ENCODE measurements at places on chromosomes 12 and 14. TPM values are rescaled to one million over a fixed set of nuclear protein-coding genes. Genes with fewer than 3 reads are reported as not detected.

- H3K4me3 ChIP-seq, result no peak overlapping the region
- H3K27ac ChIP-seq, result no peak overlapping the region
- no peaks in the 10 kb centered on the region for H3K36me3 ChIP-seq
- H3K27me3 ChIP-seq, result no peaks in the 10 kb centered on the region
- no peak for DNase-seq
These were observed 100.6 kb downstream of the NINJ2 start for GRCh38 chr12:562634-563033.

- no peaks in the 10 kb centered on the region for H3K27me3 ChIP-seq
- no peaks in the 10 kb centered on the region for H3K4me1 ChIP-seq
- DNase-seq, result no peak
- no peaks in the 10 kb centered on the region for H3K36me3 ChIP-seq
These were observed 268.6 kb downstream of the SLC6A15 start for GRCh38 chr12:84643993-84644392.

DNA sequence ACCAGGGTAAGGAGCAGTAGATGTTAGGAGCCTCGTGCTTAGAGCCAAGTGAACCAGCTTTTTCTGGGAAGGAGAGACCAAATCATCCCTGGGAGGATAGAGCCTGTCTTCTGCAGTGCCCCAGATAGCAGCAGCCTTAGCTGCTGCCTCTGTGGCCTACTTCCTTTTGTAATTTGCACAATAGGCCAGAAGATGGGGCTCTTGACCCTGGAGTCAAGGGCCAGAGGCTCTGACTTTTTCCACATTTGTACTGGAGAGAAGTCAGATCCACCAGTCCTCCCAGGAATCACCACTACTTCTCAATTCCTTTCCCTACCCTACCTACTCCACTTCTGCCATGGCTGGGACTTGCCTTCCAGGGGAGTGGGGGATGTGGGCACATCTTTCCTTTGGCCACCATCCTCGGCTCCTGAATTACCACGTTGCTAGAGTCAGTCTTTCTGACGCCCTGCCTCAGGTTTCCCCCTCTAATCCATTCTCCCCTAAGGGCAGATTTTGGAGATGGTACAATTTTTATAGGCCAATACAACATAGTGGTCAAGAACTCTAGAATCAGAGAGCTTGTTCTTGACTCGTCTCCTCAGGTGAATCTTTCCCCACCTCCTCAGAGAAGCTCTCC is 3.3 kb upstream of the SLC4A8 start:
- no peaks in the 10 kb centered on the region for H3K27me3 ChIP-seq
- H3K27ac ChIP-seq, result no peak overlapping the region

LMO3 gene
- 0.34 TPM for total RNA-seq

DNA sequence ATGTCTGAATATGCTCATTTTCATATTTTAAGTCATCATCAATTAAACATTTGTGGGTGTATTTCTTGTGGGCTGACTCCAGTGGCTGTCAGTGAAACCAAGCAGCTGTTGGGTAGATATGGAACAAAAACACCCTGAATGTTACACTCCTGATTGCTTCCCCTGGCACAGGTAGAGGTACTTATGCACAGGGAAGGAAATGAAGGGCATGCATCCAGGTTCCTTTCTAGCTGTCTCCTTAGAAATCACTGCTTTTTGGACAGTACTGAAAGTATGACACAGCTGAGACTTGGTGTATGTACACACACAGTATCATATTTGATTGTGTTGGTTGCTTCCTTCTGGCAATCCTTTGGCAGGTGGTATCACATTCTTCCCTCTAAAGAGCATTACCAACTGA is 1006.7 kb downstream of the DIO2 start:
- DNase-seq, result no peak
- no peaks in the 10 kb centered on the region for H3K4me1 ChIP-seq
- no peak overlapping the region for H3K4me3 ChIP-seq
- H3K27ac ChIP-seq, result no peak overlapping the region

NOS1 gene
- 0.22 TPM for total RNA-seq

DNA sequence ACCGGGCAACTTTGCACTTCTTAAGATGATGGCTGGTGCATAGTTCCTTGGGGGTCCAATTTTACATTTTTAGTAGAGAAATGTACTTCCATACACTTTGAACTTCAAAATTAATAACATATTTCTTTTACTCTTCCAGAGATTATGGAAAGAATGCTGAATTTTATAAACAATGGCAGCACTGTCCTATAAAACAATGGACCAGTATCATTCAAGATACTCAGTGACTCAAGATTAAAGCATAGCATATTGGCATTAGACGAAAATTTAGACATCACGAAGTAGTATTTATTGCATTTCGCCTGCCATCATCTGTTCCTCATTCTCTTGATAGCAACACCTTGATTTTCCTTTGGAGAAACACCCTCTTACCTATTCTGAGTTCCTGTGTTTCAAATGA is 118.3 kb upstream of the ATF7IP start:
- no peaks in the 10 kb centered on the region for H3K36me3 ChIP-seq
- no peak overlapping the region for H3K4me3 ChIP-seq
- no peak overlapping the region for H3K27ac ChIP-seq
- H3K27me3 ChIP-seq, result no peaks in the 10 kb centered on the region

- H3K36me3 ChIP-seq, result no peaks in the 10 kb centered on the region
- H3K27ac ChIP-seq, result no peak overlapping the region
- H3K27me3 ChIP-seq, result no peaks in the 10 kb centered on the region
- no peaks in the 10 kb centered on the region for H3K4me1 ChIP-seq
- H3K4me3 ChIP-seq, result no peak overlapping the region
- no peak for DNase-seq
These were observed 172.8 kb upstream of the LMNTD1 start for GRCh38 chr12:25725931-25726330.

GRCh38 chr14:95523815-95524448 is 7.5 kb upstream of the SYNE3 start:
- no peaks in the 10 kb centered on the region for H3K27me3 ChIP-seq
- H3K4me3 ChIP-seq, result no peak overlapping the region
- no peak for DNase-seq
- no peak overlapping the region for H3K27ac ChIP-seq
- peaks cover 62% of the 10 kb centered on the region for H3K4me1 ChIP-seq
- H3K36me3 ChIP-seq, result no peaks in the 10 kb centered on the region

DNA sequence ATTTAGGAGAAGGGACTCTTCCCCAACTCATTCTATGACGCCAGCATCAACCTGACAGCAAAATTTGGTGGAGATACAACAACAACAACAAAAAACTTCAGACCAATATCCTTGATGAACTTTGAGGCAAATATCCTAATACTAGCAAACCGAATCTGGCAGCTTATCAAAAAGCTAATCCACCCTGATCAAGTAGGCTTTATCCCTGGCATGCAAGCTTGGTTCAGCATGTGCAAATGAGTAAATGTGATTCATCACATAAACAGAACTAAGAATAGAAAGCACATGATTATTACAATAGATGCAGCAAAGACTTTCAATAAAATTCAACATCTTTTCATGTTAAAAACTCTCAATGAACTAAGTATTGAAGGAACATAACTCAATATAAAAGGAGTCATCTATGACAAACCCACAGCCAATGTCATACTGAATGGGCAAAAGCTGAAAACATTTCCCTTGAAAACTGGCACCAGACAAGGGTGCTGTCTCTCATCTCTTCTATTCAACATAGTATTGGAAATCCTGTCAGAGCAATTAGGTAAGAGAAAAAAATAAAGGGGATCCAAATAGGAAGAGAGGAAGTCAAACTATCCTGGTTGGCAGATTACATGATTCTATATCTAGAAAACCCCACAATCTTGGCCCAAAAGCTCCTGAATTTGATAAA is 233.3 kb downstream of the CCDC59 start:
- H3K4me3 ChIP-seq, result no peak overlapping the region
- no peaks in the 10 kb centered on the region for H3K27me3 ChIP-seq
- no peak for DNase-seq
- no peak overlapping the region for H3K27ac ChIP-seq
- H3K36me3 ChIP-seq, result no peaks in the 10 kb centered on the region

GRCh38 chr12:100258127-100258526 is 8.8 kb downstream of the DEPDC4 start:
- H3K4me3 ChIP-seq, result no peak overlapping the region
- no peak for DNase-seq
- no peaks in the 10 kb centered on the region for H3K27me3 ChIP-seq
- no peaks in the 10 kb centered on the region for H3K4me1 ChIP-seq

DNA sequence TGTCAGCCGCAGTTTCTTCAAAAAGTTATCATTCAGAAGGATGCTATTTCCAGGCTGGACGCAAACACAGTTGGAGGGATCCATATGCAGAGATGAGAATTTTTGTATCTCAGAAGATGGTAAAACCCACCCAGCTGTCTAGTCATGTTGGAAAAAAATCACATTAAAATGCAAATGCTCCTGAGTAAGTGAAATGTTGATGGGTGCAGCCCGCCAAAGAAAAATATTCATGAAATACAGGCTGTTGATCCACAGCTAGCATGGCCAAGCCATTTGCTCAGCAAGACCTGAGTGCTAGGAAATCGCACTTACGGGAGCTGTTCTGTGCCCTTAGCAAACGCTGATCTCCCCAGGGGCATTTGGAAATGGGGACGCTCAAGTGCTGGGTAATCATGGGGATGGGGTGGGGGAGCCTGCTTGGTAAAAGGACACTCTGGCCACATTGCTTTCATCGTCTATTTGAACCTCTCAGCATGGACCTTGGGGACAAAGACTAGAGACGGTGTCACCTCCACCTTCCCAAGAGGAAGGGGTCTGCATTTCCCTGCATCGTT is 25.7 kb downstream of the TUNAR start:
- no peak overlapping the region for H3K4me3 ChIP-seq
- no peaks in the 10 kb centered on the region for H3K36me3 ChIP-seq
- peaks cover 58% of the 10 kb centered on the region for H3K27me3 ChIP-seq
- no peak overlapping the region for H3K27ac ChIP-seq

DNA sequence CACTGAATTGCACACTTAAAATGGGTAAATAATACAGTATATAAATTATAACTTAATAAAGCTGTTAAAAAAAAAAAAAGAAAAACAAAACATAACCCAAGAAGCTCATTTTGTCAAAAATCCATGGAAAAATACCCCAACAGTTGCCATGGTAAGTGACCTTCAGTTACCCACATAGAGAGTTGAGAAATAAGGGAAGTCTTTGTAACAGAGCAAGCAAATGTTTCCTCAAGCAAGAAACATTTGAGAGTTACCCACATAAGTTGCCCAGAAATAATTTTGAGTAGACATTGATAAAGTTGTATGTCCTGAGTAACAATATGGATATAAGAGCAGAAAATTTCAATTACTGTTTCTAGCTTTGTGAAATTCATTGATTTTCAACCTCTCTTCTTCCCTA is 227.4 kb downstream of the CCDC59 start:
- H3K27me3 ChIP-seq, result no peaks in the 10 kb centered on the region
- no peaks in the 10 kb centered on the region for H3K36me3 ChIP-seq
- no peaks in the 10 kb centered on the region for H3K4me1 ChIP-seq
- H3K27ac ChIP-seq, result no peak overlapping the region
- H3K4me3 ChIP-seq, result no peak overlapping the region
- DNase-seq, result no peak

- H3K27ac ChIP-seq, result no peak overlapping the region
- H3K36me3 ChIP-seq, result peaks cover 60% of the 10 kb centered on the region
- H3K27me3 ChIP-seq, result no peaks in the 10 kb centered on the region
- no peak overlapping the region for H3K4me3 ChIP-seq
- DNase-seq, result no peak
These were observed 52.2 kb downstream of the PAPOLA start for GRCh38 chr14:96554315-96554910.

DNA sequence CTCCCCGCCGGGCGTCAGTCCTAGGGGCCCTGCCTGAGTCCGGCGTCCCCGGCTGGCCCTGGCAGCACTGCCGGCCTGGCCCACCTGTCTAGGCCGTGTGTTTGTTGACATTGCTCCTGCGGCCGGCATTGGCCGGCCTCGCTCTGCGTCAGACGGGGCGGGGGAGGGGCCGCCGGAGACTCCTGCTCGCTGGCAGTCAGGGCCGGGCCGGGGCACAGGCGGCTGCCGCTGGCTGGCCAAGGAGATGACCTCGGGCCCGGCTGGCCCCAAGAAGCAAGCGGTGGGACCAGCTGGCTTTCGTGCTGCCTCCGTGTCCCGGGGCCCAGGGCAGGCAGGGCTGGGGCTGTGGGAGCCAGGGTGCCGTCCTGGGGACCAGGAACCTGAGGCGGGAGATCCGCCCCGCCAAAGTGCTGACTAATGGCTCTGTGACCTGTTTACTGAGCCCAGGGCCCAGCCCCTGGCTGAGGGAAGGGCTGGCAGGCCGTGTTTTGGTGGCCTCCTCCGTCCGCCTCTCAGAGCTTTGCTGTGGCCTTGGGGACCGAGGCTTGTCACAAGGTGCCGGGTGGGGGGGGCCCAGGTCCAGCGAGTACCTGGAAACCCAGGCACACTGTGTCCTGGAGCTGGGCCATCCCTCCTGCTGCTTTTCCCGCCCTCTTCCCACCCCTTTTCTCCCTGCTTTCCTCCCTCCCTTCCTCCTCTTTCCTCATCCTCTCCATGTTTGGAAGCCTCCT is 1.8 kb downstream of the ULK1 start:
- no peaks in the 10 kb centered on the region for H3K27me3 ChIP-seq
- H3K27ac ChIP-seq, result peak overlapping the region; percentile 76
- no peaks in the 10 kb centered on the region for H3K36me3 ChIP-seq
- H3K4me1 ChIP-seq, result peaks cover 33% of the 10 kb centered on the region

ADAMTS20 gene
- not detected for total RNA-seq

- no peaks in the 10 kb centered on the region for H3K27me3 ChIP-seq
- H3K4me1 ChIP-seq, result peaks cover 4% of the 10 kb centered on the region
- H3K27ac ChIP-seq, result no peak overlapping the region
These were observed 81.6 kb upstream of the FAR2 start for GRCh38 chr12:29067430-29067829.

DNA sequence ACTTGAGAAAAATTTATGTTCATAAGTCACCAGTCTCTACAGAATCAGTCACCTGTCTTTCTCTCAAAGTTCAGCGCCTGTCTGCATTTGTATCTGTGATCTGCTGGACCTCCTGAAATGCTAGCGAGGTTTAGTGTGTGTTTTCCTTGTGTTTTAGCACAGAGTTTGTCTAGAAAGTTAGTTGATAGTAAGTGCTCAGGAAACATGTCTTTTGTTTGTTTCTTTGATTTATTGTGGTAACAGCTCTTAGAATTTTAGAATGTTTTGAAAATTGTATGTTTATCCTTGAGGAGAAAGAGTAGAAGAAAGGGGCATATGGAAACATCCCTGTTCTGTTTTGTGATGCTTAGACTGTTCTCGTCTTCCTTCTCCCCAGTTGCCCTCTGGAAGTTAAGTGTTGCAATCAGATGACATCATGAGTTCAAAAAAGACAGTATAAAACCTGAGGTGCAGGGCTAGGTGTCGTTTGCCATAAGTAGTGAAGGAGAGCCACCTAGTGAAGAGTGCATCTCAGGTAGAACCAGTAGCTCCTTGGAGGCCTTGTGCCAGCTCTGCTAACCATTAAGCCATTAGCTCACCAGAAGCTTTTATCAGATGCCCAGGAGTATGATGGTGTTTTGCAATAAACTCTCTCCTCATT is 44.8 kb downstream of the FBXW8 start:
- H3K27me3 ChIP-seq, result no peaks in the 10 kb centered on the region
- DNase-seq, result peak; percentile 45
- H3K27ac ChIP-seq, result no peak overlapping the region

GRCh38 chr14:102671410-102671809 is 79.0 kb downstream of the RCOR1 start:
- DNase-seq, result no peak
- H3K4me3 ChIP-seq, result no peak overlapping the region

- H3K27me3 ChIP-seq, result no peaks in the 10 kb centered on the region
- no peaks in the 10 kb centered on the region for H3K36me3 ChIP-seq
- no peak overlapping the region for H3K4me3 ChIP-seq
- H3K4me1 ChIP-seq, result no peaks in the 10 kb centered on the region
- no peak for DNase-seq
These were observed 237.9 kb upstream of the CCDC196 start for GRCh38 chr14:66248256-66248655.

GRCh38 chr12:26425587-26426260 is 230.4 kb downstream of the SSPN start:
- H3K27ac ChIP-seq, result no peak overlapping the region
- no peaks in the 10 kb centered on the region for H3K4me1 ChIP-seq
- H3K4me3 ChIP-seq, result no peak overlapping the region
- no peak for DNase-seq

Measured in HCT116 (cell line).